ENCODE measurements at places on chromosomes 12 and 14. TPM values are rescaled to one million over a fixed set of nuclear protein-coding genes. Genes with fewer than 3 reads are reported as not detected.

GRCh38 chr12:106248846-106249371 lies 1.1 kb upstream of the CKAP4 start:
- peaks cover 5% of the 10 kb centered on the region for H3K36me3 ChIP-seq
- H3K27ac ChIP-seq, result no peak overlapping the region
- DNase-seq, result no peak
- H3K4me3 ChIP-seq, result peak overlapping the region; percentile 75
- no peaks in the 10 kb centered on the region for H3K27me3 ChIP-seq

The KSR2 gene
- 1.3 TPM for total RNA-seq

The ITGB7 gene
- total RNA-seq, result 0.26 TPM

- H3K4me1 ChIP-seq, result no peaks in the 10 kb centered on the region
- H3K27me3 ChIP-seq, result no peaks in the 10 kb centered on the region
Observed at GRCh38 chr12:127970491-127970890, 296.5 kb upstream of the TMEM132C start.

The KIF26A gene
- 43.0 TPM for total RNA-seq

- H3K4me1 ChIP-seq, result no peaks in the 10 kb centered on the region
- H3K27me3 ChIP-seq, result no peaks in the 10 kb centered on the region
- H3K36me3 ChIP-seq, result no peaks in the 10 kb centered on the region
- no peak overlapping the region for H3K27ac ChIP-seq
- no peak for DNase-seq
- no peak overlapping the region for H3K4me3 ChIP-seq
Observed at GRCh38 chr14:22379727-22380126, 209.3 kb downstream of the DAD1 start.

DNA sequence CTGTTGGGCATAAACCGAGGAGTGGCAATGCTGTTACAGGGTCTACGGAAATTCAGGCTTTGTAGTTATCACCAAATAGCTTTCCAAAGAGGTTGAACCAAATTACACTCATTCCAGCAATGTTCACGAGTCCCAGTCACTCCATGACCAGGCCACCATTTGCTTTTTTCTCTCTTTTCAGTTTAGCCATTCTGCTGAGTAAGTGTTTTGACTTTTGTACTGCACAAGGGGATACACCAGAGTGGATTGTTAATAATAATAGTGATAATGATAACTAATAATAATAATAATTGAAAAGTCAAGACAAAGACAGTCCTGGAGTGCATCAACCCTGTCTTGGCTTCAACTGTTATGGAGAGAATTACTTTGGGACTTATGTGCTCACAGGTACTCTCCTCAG lies 343.5 kb downstream of the AACS start:
- no peak overlapping the region for H3K27ac ChIP-seq
- peaks cover 12% of the 10 kb centered on the region for H3K36me3 ChIP-seq
- no peak overlapping the region for H3K4me3 ChIP-seq
- no peaks in the 10 kb centered on the region for H3K27me3 ChIP-seq

DNA sequence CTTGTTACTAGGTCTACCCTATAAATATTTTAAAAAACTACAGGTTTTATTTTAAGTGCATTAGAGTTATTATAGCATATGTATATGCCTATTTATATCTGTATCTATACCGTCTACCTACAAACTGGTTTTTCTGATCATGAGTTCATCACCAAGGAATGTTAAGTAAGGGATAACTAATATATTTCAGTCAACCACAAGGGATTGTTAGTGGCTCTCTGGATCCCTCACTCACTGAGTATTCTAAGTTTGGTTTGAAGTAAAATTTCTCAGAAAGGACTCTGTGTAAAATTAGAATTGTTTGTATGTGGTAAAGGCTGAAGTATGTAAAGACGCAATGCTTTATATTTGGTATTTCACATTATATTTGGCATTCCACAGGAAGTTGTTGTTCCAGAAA lies 4.8 kb downstream of the EPYC start:
- no peaks in the 10 kb centered on the region for H3K4me1 ChIP-seq
- no peak overlapping the region for H3K4me3 ChIP-seq
- no peak overlapping the region for H3K27ac ChIP-seq
- no peaks in the 10 kb centered on the region for H3K27me3 ChIP-seq
- DNase-seq, result no peak

GRCh38 chr12:68001486-68002466 lies 12.5 kb downstream of the IFNG-AS1 start:
- H3K27ac ChIP-seq, result no peak overlapping the region
- no peaks in the 10 kb centered on the region for H3K36me3 ChIP-seq
- no peaks in the 10 kb centered on the region for H3K4me1 ChIP-seq
- H3K27me3 ChIP-seq, result no peaks in the 10 kb centered on the region
- DNase-seq, result no peak

GRCh38 chr14:77041881-77042545 lies 13.5 kb upstream of the IRF2BPL start:
- no peaks in the 10 kb centered on the region for H3K36me3 ChIP-seq
- peaks cover 25% of the 10 kb centered on the region for H3K4me1 ChIP-seq
- no peaks in the 10 kb centered on the region for H3K27me3 ChIP-seq
- H3K4me3 ChIP-seq, result peak overlapping the region; percentile 30
- no peak overlapping the region for H3K27ac ChIP-seq
- no peak for DNase-seq

DNA sequence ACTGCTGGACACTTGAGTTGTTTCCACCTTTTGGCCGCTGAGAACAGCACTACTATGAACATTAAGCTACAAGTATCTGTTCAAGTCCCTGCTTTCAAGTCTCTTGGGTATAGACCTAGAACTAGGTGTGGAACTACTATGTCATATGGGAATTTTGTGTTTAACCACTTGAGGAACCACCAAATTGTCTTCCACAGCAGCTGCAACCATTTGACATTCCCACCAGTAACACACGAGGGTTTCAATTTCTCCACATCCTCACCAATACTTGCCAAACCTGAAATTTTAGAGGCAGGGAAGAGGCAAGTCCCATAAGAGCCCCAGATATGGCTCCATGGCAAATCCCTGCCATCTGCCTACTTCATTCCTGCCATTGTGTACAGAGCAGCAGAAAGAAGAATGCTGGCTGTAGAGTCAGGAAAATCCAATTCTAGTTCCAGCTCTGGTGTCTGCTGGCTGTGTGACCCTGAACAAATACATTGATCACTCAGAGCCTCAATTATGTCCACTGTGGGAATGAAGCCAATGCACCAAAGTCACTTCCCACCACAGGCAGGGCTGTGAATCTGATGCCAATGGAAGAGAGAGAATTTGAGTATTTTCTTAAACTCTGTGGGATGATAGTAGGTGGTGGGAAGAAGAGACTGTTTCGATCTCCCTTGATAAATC lies 17.8 kb downstream of the PITPNM2 start:
- no peak for DNase-seq
- H3K4me1 ChIP-seq, result no peaks in the 10 kb centered on the region
- no peak overlapping the region for H3K27ac ChIP-seq
- no peak overlapping the region for H3K4me3 ChIP-seq
- no peaks in the 10 kb centered on the region for H3K27me3 ChIP-seq

The TSPAN9 gene
- total RNA-seq, result 19.0 TPM

The CBLN3 gene
- 0.39 TPM for total RNA-seq

The SOAT2 gene
- total RNA-seq, result not detected

The NGB gene
- total RNA-seq, result 0.11 TPM

All from H9 (cell line).